CD4-positive, alpha-beta T cell (primary cell): ENCODE measurements at places on chromosomes 5 and 9.

- H3K27ac ChIP-seq: no peak overlapping the region
- H3K27me3 ChIP-seq: no peaks in the 10 kb centered on the region
- no peaks in the 10 kb centered on the region for H3K36me3 ChIP-seq
- no peak for DNase-seq
Measured at GRCh38 chr5:23158179-23158578, 305.0 kb upstream of the CDH12 start.

GRCh38 chr5:111929261-111929660, 172.3 kb upstream of the NREP start:
- H3K4me3 ChIP-seq: no peak overlapping the region
- DNase-seq: no peak
- H3K4me1 ChIP-seq: no peaks in the 10 kb centered on the region
- no peak overlapping the region for H3K27ac ChIP-seq
- no peaks in the 10 kb centered on the region for H3K27me3 ChIP-seq

DNA sequence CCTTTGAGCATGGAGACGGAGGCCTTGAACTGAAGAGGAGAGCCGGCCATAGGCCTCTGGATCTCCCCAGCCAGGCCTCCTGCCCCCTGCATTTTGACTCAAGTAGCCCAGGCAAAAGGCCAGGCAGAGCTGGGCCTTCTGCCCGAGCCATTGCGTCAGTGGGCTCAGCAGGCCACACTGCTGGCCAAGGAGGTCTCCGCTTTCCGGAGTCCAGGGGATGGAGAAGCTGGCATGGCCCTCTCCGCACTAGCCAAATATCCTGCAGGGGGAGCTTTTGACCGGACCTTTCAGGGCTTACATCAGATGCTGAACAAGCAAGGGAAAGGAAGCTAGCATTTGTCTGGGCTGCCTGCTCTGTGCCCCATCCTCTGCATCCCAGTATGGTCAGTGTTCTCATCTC, 386.8 kb downstream of the TRIM36 start:
- H3K27ac ChIP-seq: no peak overlapping the region
- no peaks in the 10 kb centered on the region for H3K27me3 ChIP-seq
- H3K36me3 ChIP-seq: no peaks in the 10 kb centered on the region

DNA sequence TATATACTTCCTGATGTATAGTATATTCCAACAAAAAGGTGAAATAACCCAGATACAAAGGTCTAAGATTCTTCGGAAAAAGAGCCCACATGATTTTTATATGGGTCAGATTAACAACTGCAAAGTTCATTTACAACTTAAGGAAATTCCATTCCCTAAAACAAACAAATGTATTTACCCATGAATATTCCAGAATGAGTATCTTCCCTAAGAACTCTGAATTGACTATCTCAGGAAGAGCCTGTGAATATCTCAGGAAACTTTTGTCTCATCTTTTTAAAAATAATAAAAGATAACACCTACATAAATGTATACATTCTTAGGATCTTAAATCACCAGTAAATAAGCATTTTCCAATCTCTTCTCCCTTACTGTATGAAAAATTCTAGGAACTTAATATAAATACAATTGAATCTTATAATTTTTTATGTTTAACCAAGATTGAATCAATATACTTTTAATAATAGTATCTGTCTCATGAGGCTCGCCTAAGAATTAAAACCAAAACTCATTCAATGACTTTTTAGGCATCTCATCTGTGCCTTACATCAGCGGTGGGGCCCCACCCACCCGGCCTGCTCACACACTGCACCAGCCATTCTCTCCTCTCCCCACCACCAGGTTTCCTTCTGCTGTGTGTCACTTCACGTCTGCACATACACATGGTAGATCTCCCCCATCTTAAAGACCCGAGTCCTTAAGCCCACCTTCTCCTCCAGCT, 78.1 kb downstream of the RAPGEF1 start:
- H3K27ac ChIP-seq: no peak overlapping the region
- H3K4me3 ChIP-seq: no peak overlapping the region
- DNase-seq: peak; percentile 70
- peaks cover 70% of the 10 kb centered on the region for H3K4me1 ChIP-seq
- H3K27me3 ChIP-seq: no peaks in the 10 kb centered on the region

DNA sequence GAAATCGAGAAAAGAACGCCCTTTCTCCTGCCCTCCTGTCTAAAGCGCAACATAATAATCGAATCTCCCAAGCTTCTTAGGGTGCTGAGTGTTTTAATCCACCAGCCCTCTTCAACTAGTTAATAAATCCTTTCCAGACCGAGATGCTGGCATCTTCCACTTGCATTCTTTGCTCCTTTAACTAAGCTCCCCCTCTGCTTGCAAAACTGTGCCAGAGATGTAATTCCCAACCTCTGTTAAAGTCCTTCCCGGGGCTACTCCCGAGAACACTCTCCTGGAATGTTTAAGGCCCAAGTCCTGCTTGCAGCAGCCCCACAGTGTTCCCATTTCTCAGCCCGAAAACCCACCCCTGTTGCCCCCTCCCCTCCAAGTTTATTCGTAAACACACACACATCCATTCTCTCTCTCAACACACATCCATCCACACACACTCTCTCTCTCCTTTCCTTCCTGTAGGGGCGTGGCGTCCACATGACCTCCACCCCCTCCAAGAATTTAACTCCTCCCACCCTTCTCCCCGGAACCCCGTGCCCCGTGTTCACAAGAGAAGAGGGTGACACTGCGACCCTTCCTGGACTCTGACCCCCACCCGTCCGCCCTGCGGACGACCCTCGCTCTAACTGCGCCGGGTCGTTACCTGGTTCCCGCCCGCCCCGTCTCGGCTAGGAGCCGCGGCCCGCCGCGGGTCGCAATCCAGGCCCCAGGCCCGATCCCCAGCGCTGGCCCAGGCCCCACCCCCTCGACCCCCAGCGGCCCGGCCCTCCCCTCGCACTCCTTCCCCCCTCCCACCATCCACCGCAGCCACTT, 7.0 kb upstream of the MGAT1 start:
- peak; percentile 90 for DNase-seq
- H3K27ac ChIP-seq: peak overlapping the region; percentile 98
- no peaks in the 10 kb centered on the region for H3K27me3 ChIP-seq
- peaks cover 6% of the 10 kb centered on the region for H3K36me3 ChIP-seq
- H3K4me3 ChIP-seq: peak overlapping the region; percentile 80

- no peak for DNase-seq
- H3K4me1 ChIP-seq: no peaks in the 10 kb centered on the region
- peaks cover 3% of the 10 kb centered on the region for H3K27me3 ChIP-seq
- H3K36me3 ChIP-seq: no peaks in the 10 kb centered on the region
- H3K27ac ChIP-seq: no peak overlapping the region
Measured at GRCh38 chr5:150644058-150644457, 3.6 kb downstream of the SYNPO start.

- peaks cover 5% of the 10 kb centered on the region for H3K27me3 ChIP-seq
- no peak overlapping the region for H3K4me3 ChIP-seq
- H3K36me3 ChIP-seq: no peaks in the 10 kb centered on the region
- no peak for DNase-seq
- no peaks in the 10 kb centered on the region for H3K4me1 ChIP-seq
Measured at GRCh38 chr9:74729136-74729695, 158.5 kb downstream of the TRPM6 start.

DNA sequence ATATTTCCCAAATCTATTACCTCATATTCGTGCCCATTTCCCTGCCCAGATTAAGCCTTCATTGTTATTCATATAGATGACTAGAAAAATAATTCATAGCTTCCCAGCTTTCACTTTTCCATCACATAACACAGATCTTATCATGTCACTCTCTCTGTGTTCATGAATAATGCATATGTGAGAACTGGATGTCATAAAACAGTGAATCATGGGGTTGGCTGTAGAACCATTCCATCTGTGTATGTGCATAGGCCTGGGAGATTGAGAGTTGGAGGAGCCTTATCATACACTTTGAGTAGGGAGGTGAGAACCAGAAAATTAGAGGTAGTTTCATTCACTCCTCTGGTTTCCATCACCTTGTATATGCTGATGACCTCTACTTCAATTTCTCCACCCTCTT, 73.9 kb upstream of the RANBP6 start:
- H3K4me1 ChIP-seq: no peaks in the 10 kb centered on the region
- no peak overlapping the region for H3K27ac ChIP-seq
- DNase-seq: no peak
- H3K36me3 ChIP-seq: no peaks in the 10 kb centered on the region

- peaks cover 3% of the 10 kb centered on the region for H3K27me3 ChIP-seq
- H3K27ac ChIP-seq: no peak overlapping the region
- no peaks in the 10 kb centered on the region for H3K36me3 ChIP-seq
- H3K4me1 ChIP-seq: peaks cover 6% of the 10 kb centered on the region
- H3K4me3 ChIP-seq: no peak overlapping the region
Measured at GRCh38 chr5:115549154-115549553, 4.6 kb upstream of the FEM1C start.

- H3K4me1 ChIP-seq: peaks cover 12% of the 10 kb centered on the region
- no peak for DNase-seq
Measured at GRCh38 chr9:123364241-123364824, 8.3 kb downstream of the CRB2 start.

- H3K27ac ChIP-seq: peak within 1 kb of the TSS; percentile 80
- no peaks in the 10 kb centered on the region for H3K27me3 ChIP-seq
- peak; percentile 83 for DNase-seq
- H3K36me3 ChIP-seq: peaks cover 32% of the 10 kb centered on the region
Measured at GRCh38 chr9:127937388-127938297, at the start of gene DPM2. Gene DPM2 (minus strand): TSS chr9:127937854. CDS start chr9:127937820, 34 bp downstream.

DNA sequence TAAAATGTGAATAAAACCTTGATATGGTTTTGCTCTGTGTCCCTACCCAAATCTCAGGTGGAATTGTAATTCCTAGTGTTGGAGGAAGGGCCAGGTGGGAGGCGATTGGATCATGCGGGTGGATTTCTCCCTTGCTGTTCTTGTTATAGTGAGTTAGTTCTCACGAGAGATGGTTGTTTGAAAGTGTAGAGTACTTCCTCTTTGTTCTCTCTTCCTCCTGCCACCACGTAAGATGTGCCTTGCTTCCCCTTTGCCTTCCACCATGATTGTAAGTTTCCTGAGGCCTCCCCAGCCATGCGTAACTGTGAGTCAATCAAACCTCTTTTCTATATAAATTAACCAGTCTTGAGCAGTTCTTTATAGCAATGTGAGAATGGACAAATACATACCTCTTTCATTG, 34.9 kb downstream of the TARS1 start:
- no peak overlapping the region for H3K4me3 ChIP-seq
- no peaks in the 10 kb centered on the region for H3K4me1 ChIP-seq
- H3K27ac ChIP-seq: no peak overlapping the region
- H3K27me3 ChIP-seq: no peaks in the 10 kb centered on the region
- no peak for DNase-seq

GRCh38 chr5:6516823-6517222, 68.2 kb downstream of the UBE2QL1 start:
- no peak overlapping the region for H3K27ac ChIP-seq
- H3K36me3 ChIP-seq: no peaks in the 10 kb centered on the region
- H3K4me1 ChIP-seq: no peaks in the 10 kb centered on the region
- DNase-seq: no peak
- H3K4me3 ChIP-seq: no peak overlapping the region

DNA sequence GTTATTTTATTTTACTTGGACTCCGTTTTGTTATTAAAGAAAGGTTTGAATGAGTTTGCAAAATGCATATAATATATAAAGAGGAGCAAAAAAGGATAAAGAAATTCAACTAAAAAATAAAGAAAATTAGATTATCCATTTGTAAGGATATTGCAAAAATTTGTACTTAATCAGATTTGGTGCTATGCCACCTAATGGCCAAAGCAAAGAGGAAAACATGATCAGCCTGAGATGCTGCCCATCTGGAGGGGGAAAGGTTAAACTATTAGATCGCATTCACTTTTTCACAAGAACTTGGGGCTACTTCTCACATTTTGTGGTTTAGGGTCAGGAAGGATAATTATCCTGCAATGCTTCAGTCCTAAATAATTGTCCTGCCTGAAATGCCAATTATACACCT, 350.6 kb downstream of the MLLT3 start:
- no peaks in the 10 kb centered on the region for H3K27me3 ChIP-seq
- H3K27ac ChIP-seq: no peak overlapping the region
- DNase-seq: no peak
- no peaks in the 10 kb centered on the region for H3K36me3 ChIP-seq

- H3K27me3 ChIP-seq: no peaks in the 10 kb centered on the region
- no peaks in the 10 kb centered on the region for H3K4me1 ChIP-seq
Measured at GRCh38 chr5:59917121-59917520, 23.6 kb upstream of the PDE4D start.

DNA sequence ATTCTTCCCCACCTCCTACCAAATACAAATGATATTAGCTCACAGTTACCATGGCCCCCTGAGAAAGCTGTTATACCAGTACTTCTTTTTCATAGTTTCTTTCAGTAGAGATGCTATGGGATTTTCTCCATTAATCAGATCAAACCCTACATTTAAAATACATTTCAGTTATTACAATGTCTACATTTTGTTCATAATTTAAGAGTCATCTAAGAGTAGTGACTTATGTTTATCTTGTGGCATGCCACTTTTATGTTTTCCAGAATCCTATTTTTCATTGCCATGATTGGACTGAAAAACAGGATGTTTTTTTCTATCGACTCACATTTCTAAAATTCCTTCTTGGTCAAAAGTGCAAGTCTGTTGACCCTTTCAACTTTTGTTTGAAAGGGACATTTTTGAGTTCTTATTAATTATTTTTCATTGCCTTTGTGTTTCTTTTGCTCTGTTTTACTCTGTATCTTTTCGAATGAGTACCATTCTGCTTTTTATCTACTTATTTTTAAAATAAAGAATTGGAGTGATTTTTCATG, 77.4 kb upstream of the ANXA1 start:
- no peak overlapping the region for H3K4me3 ChIP-seq
- H3K27me3 ChIP-seq: peaks cover 3% of the 10 kb centered on the region
- H3K36me3 ChIP-seq: no peaks in the 10 kb centered on the region
- H3K4me1 ChIP-seq: no peaks in the 10 kb centered on the region
- H3K27ac ChIP-seq: no peak overlapping the region

DNA sequence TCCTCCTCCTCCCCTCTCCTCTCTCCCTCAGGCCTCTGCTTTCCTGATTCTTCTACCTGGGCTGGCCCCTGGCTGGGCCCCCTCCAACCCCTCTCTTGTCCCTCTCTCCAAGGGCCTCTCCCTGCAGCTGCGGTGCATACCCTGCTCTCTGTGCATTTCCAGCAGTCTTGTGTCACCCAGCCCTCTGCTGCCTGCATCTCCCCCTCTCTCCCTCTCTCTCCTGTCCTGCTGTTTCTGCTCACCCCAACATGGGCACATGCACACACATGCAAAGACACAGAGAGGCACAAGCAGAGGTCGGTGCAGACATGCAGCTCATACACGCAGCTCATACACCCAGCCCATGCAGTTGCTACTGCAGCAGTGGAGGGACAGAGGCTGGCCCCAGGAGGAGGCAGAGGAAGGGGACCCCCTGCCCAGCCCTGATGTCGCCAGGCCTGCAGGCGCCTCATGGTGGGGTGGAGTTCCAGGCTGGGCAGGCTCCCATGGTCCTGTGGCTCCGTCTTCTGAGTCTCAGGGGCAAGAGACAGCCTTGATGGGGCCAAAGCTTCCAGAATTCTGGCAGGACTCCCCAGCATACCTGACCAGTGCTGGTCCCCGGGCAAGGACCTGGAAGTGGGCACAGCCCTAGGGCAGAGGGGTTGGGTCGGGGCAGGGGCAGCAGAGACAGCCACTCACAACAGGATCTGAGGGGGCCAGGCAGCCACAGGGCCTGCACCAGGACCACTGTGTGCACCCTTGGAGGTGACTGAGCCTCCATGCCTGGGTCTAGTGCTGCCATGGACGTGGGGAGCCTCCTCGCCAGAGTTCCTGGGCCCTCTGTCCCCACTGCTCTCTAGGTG, 216.9 kb downstream of the C9orf50 start:
- H3K4me3 ChIP-seq: no peak overlapping the region
- no peaks in the 10 kb centered on the region for H3K27me3 ChIP-seq
- DNase-seq: no peak
- no peak overlapping the region for H3K27ac ChIP-seq
- H3K4me1 ChIP-seq: peaks cover 8% of the 10 kb centered on the region
